Inflammatory macrophage treated with lipopolysaccharide for 1 hour (primary cell): ENCODE measurements at places on chromosomes 4 and X.
A peak's percentile ranks its signal among the peaks of the same experiment; 100 is the strongest.

GRCh38 chr4:46933686-46934085 is 24.6 kb upstream of the COX7B2 start:
- no peak for DNase-seq

DNA sequence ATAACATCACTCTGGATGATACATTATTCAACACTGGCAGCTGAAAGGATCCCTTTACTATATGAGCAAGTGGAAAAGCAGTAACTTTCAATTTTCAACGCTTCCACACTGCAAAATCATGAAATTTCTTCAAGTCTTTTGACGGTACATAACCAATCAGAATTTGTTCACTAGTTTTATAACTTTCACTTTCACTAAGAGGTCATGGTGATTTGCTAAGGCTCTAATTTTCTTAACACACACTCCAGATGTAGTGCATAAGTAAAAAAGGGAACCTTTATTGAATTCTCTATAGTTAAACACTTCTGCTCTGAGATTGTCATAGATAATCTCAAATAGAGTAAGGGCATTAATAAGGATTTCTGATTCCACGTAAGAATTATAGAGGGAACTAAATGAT is 4.1 kb downstream of the ARMCX2 start:
- peak; percentile 23 for DNase-seq

GRCh38 chr4:113977526-113977855 is 2.0 kb downstream of the ARSJ start:
- no peak for DNase-seq

DNA sequence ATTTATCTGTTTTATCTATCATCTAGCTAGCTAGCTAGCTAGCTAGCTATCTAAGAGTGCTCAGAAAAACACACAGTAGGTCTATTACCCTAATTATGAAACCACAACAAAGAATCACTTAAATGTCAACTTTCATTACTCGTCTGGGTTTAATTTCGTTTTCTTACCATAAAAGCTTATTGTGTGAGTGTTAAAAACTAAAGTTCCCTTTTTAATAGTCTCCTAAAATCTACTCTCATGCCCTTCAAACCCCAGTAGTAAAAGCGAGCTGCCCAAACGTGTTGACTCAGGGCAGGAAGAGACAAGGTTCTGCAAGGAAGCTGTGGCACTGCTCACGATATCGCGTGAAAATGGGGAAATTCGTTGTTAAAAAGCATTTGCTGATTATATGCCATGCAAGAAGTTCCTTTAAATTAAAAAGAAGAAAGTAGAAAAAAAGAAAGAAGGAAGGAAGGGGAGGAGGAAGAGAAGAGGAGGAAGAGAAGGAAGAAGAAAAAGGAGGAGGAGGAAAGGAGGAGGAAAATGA is 595 bp downstream of the MBNL3 start:
- DNase-seq: peak; percentile 48

GRCh38 chr4:40933272-40934053 is 183.7 kb downstream of the NSUN7 start:
- DNase-seq: no peak

- DNase-seq: no peak
Measured at GRCh38 chr4:147823130-147823529, 91.2 kb downstream of the ARHGAP10 start.

GRCh38 chrX:154378059-154378798 is 866 bp upstream of the EMD start:
- DNase-seq: no peak

- DNase-seq: peak; percentile 9
Measured at GRCh38 chrX:148416142-148416541, 84.3 kb upstream of the AFF2 start.

- DNase-seq: no peak
Measured at GRCh38 chr4:38911257-38911656, 43.7 kb downstream of the FAM114A1 start.

- DNase-seq: no peak
Measured at GRCh38 chrX:22186165-22186564, 86.5 kb upstream of the CBLL2 start.

GRCh38 chr4:20616313-20616712 is 83.9 kb upstream of the PACRGL start:
- no peak for DNase-seq

DNA sequence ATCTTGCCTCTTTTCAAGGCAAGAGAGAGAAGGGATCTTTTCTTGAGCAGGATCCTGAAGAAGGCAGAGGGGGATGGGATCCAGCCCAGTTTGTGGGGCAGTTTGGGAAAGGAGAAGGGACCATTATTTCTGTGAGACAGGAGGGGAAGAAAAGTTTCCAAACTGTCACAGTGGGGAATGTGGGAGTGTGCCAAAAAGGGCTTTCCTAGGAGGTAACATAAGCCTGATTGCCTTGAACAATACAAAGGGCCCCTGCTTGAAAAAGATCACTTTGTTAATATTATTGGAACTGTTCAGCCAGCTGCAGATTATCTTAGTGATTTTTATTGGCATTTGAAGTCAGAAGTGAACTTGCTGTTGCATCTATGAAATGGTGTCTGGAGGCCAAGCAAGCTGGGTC is 55.2 kb downstream of the MTM1 start:
- no peak for DNase-seq

- no peak for DNase-seq
Measured at GRCh38 chrX:139179592-139179991, 350.9 kb upstream of the F9 start.

DNA sequence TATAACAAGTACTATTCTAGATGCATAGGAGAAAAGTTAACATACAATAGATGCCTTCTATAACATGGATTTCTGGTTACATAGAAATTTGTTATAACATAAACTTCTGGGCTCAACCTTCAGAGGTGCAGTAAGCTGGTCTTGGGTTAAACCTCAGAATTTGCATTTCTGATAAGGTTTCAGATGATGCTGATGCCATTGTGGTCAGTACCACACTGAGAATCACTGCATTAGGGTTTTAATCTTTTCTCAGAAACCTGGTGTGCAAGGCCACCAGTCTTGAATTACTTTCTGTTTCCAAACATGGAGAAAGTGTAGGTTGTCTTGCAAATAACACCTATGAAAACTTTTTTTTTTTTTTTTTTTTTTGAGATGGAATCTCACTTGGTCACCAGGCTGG is 146.2 kb downstream of the SPOCK3 start:
- no peak for DNase-seq

- no peak for DNase-seq
Measured at GRCh38 chr4:182288534-182288933, 45.3 kb downstream of the TENM3 start.

GRCh38 chr4:5791654-5792053 is 80.7 kb downstream of the EVC start:
- no peak for DNase-seq

GRCh38 chrX:13064599-13065143 is 20.3 kb upstream of the FAM9C start:
- DNase-seq: no peak

- DNase-seq: no peak
Measured at GRCh38 chrX:154727418-154727817, 23.5 kb downstream of the GAB3 start.

DNA sequence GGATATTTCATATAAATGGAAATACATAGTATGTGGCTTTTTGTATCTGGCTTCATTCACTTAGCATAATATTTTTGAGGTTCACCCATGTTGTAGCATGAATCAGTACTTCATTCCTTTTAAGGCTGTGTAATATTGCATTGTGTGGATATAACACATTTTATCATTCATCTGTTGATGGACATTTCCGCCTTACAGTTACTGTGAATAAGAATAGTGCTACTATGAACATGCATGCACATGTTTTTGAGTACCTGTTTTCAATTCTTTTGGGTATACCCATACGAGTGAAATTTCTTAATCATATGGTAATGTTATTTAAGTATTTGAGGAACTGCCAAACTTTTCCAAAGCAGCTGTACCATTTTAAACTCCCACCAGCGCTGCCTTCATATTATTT is 539.6 kb upstream of the DIPK2B start:
- DNase-seq: no peak

DNA sequence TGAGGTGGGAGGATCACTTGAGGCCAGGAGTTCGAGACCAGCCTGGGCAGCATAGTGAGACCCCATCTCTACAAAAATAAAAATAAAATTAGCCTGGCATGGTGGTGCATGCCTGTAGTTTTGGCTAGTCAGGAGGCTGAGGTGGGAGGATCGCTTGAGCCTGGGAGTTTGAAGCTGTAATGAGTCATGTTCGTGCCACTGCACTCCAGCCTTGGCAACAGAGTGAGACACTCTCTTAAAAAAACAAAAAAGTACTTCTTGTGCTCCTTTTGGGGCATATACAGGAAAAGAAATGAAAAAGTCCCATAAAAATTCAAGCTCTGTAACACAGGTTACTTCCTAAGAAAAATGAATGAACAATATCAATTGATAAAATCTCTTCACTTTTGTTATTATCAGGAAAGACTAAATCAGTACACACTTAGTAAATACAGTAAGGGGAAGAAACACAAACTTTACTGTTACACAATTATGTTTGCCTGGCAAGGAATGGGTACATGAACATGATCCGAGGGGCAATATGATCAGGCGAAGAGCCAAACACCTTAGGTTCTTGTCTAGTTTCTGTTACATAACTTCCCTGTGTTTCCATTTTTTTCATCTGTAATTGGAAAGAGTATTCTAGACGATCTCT is 46.9 kb downstream of the CCDC158 start:
- DNase-seq: no peak

GRCh38 chr4:99950913-99951254 is 809 bp upstream of the H2AZ1 start:
- no peak for DNase-seq

GRCh38 chrX:130770615-130771014 is 132.4 kb downstream of the ENOX2 start:
- no peak for DNase-seq

- DNase-seq: no peak
Measured at GRCh38 chr4:8058031-8058479, 100.6 kb downstream of the ABLIM2 start.

GRCh38 chr4:80767944-80768343 is 262.6 kb upstream of the BMP3 start:
- DNase-seq: no peak

DNA sequence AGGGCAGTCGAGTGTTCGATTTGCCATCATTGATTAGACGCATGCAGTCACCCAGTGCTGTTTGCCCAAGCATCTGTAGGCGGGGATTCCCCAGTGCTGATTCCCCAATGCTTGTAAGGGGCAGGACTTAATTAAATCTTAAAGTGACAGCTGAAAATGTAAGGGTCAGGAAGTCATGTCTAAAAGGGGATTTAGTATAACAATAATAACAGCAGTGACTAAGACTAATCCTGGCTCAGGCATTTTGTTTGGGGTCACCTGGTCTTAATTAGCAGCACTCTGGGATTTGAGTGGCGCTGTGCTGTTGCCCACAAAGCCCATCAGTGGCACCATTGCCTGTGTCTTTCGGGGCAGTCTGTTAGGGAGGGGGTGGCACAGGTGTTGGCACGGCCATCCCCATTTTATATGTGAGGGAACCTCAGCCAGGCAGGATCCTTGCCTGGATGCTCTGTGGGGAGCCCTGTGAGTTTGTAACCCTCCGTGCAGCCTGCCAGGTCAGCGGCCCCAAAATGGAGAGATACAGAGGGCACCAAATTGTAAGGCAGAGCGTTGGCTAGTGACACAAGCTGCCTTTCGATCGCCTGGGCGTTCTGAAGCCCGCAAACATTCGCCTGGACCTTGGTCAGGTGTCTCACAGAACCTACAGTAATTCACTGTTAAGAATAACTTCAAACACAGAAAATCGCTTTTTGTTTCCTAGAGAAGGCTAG is 146.7 kb downstream of the TBL1X start:
- no peak for DNase-seq

DNA sequence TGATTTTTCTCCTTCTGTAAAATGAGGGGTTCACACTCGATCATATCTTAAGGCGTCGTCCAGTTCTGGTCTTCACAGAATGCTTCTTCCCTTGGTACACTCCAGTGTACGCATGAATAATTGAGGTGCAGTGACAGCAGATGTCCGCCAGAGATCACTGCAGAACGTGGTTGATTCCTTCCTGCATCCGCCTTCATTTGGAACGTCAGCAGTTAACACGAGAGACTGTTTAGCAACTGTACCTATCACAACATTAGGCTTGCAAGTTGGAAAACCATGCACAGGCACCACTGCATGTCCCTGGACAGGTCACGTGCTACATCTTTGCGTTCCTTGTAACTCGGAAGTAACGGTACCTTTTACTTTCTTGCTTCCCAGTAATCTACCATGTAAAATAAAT is 66.0 kb upstream of the GEMIN8 start:
- peak; percentile 14 for DNase-seq

- no peak for DNase-seq
Measured at GRCh38 chrX:133786382-133786781, 199.0 kb downstream of the GPC3 start.

DNA sequence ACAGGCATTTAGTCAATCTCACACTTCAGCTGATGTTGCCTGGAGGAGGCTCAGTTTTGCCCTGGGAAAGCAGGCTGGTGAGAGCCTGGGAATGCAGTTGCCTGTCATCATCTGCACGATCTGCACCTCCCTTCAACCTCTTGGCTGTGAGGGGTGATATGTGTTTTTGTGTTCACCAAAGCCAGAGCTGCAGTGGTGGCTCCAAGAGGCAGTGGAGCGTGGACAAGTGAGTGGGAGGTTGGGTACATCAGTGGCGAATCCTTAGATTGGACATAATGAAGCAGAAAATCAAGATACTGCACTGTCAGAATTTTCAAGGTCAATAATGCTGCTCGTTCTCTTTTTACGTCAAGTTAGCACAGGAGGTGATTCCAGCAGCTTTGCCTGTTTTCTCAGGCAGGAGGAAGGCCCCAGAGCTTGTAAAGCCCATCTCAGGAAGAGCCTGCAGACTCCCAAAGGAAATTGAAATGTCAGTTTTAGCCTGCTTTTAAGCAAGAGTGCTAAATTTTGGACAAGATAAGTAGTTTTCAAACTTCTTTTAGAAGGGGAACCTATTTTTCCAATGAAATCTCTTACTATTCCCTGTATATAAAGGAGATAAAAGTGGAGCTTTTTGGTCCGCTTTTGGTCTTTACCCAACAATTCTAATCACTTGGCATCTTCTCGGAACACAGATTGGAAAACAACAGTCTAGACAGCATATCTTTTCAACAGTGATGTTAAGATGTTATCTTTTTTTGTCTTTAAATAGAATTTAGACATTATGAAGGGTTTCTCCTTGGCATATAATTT is 92.8 kb downstream of the FRAS1 start:
- DNase-seq: no peak

- no peak for DNase-seq
Measured at GRCh38 chr4:10732235-10732913, 47.8 kb upstream of the CLNK start.

DNA sequence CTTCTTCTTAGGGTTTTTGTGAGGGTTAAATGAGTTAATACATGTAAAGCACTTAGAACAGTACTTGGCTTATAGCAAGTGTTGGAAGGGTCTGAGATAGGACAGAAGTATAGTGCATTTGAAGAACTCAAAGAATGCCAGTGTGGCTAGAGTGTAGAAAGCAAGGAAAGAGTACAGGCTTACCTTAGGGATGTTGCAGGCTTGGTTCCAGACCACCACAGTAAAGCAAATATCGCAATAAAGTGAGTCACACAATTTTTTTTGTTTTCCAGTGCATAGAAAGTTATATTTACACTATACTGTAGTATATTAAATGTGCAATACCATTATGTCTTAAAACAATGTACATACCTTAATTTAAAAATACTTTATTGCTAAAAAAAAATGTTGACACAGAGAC is 41.3 kb downstream of the KIF4A start:
- DNase-seq: no peak
